ENCODE measurements at places on chromosomes 13 and 19.

GRCh38 chr19:44908836-44909261 lies 3.3 kb downstream of the APOE start:
- no peak for DNase-seq

GRCh38 chr13:94712812-94713560 lies 641 bp upstream of the SOX21 start:
- no peak for DNase-seq

GRCh38 chr19:46471811-46472543 lies 614 bp upstream of the PNMA8A start:
- DNase-seq = no peak

GRCh38 chr13:90154311-90154960 lies 1193.1 kb upstream of the MIR17HG start:
- no peak for DNase-seq

DNA sequence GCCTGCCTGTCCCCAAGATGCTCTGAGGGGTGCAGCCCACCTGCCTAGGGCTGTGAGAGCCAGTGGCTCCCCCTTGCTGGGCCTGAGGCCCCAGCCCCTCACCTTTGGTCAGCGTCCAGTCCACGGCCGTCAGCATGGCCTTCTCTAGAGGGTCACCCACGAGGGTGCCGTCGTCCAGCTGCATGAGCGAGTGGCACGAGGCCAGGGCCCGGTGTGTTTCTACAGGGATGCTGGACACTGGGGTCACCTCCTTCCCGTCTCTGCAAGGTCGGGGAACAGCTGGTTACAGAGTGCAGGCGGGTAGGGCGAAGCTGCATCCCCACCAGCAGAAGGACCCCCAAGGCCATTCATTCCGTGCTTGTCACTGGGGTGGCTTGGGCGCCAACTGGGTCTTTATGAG lies 9.0 kb downstream of the ATP13A1 start:
- no peak for DNase-seq

DNA sequence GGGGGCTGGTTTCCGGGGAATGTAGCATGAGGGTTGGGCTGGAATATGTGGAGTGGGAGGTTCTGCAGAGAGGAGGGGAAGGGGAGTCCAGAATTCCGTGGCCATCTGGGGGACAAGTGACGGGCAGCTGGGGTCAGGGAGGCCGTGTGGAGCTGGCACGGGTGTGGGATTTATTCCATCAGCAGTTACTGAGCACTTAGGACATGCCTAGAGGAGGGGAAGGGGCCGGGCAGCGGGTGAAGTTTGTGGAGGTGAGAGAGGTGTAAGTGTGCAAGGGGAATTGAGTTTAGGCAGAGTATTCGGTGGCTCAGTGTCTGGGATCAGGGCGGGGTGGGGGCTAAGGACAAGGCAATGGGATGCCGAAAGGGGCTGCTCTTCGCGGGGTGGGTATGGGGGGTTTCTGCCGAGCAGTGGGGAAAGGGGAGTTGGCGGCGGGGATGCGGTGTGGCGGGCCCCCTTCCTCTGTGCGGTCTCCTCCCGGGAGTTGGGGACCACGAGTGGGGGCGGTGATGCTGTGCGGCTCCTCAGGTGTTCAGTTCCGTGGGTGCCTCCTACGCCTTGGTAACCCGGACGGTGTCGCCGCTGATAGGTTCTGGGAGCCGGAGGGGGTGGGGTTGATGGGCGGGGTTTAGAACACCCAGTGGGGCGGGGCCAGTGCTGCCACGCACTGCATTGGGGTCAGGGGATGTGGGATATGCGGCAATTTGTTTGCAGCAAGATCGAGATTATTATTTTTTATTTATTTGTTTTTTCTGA lies 5.4 kb downstream of the CCDC61 start:
- peak; percentile 56 for DNase-seq

DNA sequence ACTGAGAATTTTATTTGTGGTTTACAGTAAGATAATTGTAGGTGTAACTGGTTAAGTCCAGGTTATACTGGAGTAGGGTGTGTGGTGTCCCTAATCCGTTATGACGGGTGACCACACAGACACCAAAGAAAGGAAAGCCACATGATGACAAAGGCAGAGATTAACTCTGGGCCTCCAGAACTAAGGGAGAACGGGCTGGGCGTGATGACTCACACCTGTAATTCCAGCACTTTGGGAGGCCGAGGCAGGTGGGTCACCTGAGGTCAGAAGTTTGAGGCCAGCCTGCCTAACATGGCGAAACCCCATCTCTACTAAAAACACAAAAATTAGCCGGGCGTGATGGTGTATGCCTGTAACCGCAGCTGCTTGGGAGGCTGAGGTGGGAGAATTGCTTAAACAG lies 10.2 kb upstream of the FUT2 start:
- no peak for DNase-seq

GRCh38 chr19:42325896-42326771 lies 699 bp downstream of the MEGF8 start:
- DNase-seq = no peak

DNA sequence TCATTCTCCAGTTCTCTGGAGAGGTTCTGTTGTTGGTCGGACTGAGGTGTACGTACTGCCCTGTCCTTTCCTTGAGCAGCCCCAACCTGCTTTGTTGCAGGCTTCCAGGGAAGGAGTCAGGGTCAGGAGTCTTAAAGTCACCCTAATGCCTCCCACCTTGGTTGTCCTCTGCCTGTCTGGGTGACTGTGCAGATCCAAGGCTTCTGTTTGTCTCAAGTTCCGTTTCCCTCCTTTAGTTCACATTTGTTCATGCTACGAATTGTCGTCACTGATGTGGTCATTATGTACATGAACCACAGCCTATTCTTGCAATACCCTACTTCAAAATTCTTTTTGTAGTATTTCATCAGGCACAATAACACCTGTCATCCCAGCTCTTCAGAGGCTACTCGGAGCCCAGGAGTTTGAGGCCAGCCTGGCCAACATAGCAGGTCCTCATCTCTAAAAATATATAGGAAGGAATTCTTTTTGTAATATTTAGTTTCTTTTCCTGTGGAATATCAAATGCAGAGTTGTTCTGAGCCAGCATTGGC lies 7.4 kb downstream of the ZNF586 start:
- DNase-seq = no peak

GRCh38 chr19:58003174-58003828 lies 681 bp upstream of the ZNF606 start:
- DNase-seq = no peak

DNA sequence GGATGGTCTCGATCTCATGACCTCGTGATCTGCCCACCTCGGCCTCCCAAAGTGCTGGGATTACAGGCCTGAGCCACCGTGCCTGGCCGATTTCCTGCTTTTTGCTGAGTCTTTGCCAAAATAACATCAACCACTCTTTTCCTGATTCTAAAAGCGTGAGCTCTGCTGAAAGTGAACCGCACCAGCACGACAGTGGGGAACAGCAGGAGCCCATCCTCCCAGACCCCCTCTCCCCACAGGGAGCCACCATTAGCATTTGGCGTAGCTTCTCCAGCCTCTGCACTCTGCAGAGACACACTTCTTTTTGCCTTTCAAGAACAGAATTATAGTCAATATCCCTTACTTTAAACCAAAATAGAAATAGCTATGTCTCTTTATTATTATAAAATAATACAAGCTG lies 41.3 kb downstream of the MYH14 start:
- no peak for DNase-seq

DNA sequence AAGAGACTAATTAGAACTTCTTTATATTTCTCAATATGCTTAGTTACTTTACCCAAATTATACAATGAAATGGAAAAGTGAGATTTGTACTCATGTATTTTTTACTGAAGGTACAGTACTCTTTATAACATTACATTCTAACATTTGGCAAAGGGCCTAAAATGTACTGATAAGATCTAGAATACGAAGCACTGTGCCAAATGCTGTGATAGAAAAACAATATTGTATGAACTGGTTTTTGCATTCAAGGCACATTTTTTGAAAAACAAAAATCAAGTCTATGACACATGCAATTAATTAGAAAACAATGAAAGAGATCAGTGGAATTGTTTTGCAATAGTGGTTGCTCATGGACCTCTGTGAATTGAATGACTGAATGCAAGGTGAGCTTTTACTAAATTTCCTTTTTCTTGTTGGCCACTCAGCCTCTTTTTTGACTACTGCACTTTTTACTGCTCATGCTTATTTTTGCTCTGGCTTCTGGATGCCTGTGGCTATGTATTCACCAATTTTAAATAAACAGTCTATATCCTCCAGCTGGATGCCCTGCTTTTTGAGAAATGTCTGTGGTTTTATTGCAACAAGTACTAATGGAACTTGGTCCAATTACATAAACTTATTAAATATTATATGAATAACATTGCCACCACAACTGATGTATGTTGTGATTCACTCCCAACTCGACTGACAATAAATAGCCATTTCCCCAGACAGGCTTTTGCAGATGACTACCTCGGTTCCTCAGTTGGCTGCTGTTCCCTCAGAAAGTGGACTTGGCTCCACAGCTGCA lies 41.4 kb upstream of the OBI1 start:
- no peak for DNase-seq

GRCh38 chr19:8336072-8336569 lies 6.9 kb downstream of the KANK3 start:
- DNase-seq = no peak

DNA sequence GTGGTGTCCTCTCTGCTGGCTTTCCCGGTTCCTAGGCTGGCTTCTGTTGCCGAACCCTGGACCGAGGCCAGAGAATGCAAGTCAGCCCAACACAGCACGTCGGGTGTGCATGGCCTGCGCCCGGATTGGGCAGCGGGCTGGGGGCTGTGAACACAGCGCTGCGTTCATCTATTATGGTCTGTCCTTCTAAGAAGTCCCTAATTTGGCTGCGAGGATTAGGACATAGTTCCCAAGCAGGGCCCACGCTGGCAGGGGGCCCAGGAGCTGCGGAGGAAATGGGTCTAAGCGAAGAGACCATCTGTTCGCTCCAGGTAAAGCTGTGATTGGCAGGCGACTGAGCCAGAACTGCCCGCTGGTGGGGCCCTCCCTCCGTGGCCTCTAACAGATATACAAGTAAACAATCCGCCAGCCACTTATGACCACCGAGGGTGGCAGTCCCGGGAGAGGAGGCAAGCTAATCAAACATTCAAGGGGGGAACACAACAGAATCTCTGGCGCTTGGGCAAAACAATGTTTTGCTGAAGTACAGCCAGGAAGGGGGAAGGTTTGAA lies 6.0 kb downstream of the SYCE2 start:
- no peak for DNase-seq

GRCh38 chr13:46606970-46607369 lies 54.0 kb downstream of the LRCH1 start:
- DNase-seq = no peak

GRCh38 chr19:32692727-32693061 lies 1.1 kb downstream of the NUDT19 start:
- no peak for DNase-seq

DNA sequence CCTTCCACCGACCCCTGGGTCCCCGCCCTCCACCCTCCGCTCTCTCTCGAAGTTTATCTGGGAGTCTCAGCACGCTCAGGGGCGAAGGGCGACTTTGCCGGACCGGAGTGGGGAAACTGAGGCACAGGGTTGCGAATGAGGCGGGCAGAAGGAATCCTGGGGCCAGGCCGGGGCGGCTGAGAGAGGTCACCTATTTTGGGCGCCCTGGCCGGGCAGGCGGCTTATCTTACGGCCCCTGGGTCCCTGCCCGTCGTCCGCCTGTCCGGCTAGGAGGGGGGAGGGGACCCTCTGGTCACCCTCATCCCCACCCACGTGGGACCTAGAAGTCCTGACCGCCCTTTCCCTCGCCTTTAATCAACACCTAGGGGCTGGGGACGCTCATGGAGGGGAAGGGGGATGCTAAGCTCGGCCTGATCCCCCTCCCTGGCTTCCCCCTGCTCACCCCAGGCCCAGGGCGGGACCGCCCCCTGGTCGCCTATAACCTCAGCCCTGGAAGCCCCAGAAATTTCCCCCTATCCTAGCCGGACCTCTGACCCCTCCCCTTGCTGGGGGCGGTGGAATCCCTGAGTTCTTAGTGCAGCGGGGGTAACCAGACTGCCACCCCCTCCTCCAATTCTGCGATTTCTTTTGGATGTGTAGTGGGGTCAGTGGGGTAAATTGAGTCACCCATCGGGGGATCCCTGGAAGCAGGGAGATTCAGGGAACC lies 556 bp downstream of the TRIP10 start:
- DNase-seq = no peak

DNA sequence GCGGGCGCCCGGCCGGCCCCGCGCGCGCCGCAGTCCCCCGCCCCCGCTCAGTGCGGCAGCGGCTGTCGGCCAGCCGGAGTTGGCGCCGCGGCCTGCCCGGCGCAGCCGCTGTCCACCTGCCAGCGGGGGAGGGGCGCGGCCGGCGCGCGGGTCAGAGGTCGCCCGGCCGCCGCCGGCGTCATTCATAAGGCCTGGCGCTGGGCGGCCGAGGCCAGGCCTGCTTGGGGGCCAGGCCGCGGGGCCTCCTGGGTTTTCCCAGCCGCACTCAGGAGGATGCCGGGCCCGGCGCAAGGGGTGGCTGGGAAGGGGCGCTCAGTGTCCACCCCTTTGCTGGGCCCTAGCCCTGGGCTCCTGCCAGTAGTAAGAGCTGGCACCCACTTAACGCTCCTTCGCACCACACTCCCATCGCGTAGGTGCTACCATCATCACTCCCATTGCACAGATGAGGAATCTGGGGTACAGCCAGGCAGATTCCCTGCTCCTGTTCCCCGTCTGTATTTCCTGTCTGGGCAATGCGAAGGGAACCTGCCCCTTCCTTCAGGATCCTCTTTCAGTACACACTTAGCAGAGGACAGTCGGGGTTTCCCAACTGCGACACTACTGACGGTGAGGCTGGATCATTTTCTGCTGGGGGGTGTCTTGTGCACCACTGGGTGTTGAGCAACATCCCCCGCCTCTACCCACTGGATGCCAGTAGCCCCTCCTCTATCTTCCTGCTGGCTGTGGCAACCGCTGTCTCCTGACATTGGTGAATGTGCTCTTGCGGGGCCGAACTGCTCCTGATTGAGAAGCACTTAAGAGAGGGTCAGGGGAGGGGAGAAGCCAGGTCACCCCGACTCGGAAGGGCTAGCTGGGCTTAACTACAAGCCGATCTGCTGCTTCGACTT lies 846 bp upstream of the PRKACA start:
- DNase-seq = no peak

GRCh38 chr13:20118268-20119140 lies 42.3 kb downstream of the GJA3 start:
- no peak for DNase-seq

GRCh38 chr13:50531917-50532899 lies 311.3 kb downstream of the DLEU7 start:
- no peak for DNase-seq

- DNase-seq = no peak
Observed at GRCh38 chr13:79987323-79987722, 353.6 kb downstream of the SPRY2 start.

DNA sequence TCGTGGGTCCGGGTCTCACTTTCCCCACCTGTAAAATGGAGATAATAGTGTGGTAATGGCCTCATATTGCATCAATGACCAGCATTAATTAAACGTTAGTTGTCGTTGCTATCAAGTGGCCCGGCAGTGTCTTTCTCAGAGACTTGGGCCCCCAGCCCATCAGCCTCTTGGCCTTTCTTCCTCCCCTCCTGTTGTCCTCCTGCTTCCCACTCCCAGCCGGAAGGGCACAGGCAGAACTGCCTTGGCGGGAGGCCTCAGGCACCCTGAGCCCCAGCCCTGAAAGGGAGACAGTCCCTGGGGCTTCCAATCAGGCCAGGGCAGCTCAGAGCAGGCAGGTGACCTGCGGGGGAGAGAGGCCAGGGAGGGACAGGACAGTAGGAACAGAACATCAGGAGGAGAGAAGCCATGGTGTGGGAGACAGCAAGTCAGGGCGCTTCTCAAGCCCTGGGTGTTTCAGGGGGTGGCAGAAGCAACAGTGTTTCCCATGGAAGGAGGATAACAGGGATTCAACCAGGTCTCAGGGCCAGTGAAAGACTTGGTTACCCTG lies 4.6 kb downstream of the MARK4 start:
- no peak for DNase-seq

- DNase-seq = no peak
Observed at GRCh38 chr13:70708775-70709174, 600.5 kb upstream of the KLHL1 start.
